Activated CD4-positive, alpha-beta T cell treated with anti-CD3 and anti-CD28 coated beads for 4 hours (primary cell): ENCODE measurements at places on chromosomes 4 and X.

GRCh38 chrX:115560978-115561604 is at the start of gene PLS3:
Gene PLS3 (plus strand): TSS chrX:115561174. CDS start chrX:115610251, 49,077 bp downstream.
- no peak for DNase-seq

GRCh38 chr4:119832776-119833175 is 204.2 kb upstream of the PDE5A start:
- no peak for DNase-seq

GRCh38 chr4:174222266-174222872 is 61.1 kb downstream of the FBXO8 start:
- DNase-seq: no peak

GRCh38 chrX:149871940-149872339 is 9.0 kb upstream of the MAGEA8 start:
- peak; percentile 70 for DNase-seq

DNA sequence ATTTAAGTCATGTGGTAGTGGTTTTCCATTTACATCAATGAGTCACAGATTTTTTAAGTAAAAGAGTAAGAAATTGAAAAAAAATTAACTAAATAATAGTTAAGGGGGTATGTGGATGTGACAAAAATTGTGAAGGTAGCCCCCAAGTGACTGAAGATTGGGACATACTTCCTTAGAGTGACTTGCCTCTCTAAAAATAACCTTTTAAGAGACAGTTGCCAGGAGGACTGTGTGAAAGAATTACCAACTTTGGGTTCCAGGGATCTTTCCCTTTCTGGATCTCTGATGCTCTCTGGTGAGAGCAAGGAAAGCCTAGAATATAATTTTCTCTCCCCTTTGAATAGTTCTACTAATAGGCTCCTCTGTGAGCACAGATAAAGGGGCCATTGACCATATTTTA is 42.7 kb downstream of the NHSL2 start:
- no peak for DNase-seq

DNA sequence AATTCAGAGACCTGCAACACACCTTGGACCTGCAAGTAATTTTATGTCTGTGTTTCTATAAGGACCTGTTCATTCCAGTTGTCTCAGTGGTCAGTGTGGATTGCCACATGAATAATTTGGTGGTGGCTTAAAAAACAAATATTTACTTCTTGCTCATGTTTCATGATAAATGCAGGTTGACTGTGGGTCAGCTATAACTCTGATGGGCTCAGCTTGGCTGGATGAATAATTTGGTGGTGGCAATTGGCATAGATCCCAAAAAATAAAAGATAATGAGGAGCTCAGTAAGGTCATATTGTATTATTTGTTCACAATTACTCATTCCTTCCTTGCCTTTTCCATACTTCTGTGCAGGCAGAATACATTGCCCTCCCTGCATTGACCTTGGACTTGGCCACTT is 18.9 kb upstream of the SCRG1 start:
- DNase-seq: no peak

DNA sequence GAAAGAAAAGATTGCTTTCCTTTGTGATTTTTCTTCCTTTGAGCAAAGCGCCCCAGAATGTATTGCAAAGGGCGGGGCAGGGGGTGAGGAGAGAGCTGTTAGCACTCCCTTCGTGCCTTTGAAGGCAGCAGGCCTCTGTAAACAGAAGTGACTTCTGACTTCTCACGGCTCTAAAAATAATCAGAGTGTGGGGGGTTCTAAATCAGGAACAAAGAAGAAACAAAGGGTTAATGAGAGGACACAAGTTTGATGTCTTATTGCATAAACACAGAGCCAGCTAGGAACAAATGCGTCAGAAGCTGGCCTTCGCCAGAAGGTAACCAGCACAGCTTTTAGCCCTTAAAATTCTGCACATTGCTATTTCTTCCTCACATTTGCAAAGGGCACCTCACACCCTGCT is 626.2 kb downstream of the MID1IP1 start:
- DNase-seq: no peak

DNA sequence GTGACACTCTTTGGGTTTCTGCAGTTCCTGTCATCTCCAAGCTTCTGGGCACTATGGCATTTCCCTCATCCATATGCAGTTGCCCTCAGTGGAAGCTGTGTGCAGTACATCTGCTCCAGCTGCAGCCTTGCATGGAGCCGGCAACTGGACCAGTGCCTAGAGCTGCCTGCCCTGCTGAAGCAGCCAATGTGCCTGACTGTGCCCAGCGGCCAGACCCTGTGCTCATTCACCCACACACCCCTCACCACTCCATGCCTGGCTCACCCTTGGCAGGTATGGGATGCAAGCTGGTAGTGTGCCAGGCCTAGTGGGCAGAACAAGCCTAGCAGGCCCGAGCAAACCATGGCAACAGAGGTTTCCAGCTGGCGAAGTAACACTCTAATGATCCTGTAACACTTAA is 370.8 kb downstream of the FSTL5 start:
- no peak for DNase-seq

DNA sequence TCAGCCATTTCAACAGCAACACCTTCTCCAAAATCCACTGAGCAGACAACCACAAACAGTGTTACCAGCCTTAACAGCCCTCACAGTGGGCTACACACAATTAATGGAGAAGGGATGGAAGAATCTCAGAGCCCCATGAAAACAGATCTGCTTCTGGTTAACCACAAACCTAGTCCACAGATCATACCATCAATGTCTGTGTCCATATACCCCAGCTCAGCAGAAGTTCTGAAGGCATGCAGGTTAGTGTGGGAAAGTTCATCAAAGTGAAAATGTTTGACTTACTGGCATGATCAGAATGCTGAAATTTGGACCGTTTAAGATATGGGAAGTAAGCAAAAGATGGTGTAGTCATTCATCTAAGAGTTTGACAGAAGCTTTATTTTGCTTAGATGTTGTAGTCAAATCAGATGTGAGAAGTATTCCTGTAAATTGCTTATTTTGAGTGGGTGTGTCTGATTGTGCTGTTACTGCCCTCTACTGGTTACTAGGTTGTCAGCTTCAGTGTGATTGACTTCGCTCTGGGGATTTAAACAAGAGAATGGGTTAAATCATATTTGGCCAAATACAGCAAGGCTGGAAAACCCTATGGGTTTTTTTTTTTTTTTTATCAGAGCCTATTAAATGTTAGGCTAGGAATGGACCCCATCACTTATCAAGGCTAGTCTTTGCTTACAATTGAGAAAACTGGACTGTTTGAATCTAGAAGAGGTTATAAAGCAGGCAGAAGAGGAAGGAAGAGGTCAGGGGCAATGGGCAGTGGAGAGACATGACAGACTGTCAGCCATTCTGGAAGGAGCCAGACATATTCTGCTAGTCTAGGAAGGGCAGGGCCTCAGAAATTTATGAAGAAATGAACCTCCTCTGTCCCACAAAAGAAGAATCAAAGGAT is 130.3 kb downstream of the DIPK2B start:
- peak; percentile 10 for DNase-seq

DNA sequence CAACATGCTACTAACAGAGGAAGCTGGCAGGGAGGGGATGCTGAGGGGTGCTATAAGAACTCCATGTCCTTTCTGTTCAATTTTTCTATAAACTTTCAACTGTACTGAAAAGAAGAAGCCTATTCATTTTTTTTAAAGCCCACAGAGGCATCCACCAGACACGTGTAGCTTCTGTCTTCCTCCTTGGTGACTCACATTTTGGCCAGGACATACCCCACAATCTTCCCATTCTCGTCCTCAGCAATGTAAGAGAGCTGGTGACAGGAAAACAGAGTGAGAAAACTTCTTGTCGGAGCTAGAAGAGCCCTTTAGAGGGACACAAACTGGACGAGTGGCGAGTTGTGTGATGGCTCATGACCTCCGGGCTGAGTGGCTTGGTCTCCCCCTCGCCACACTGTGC is 1.1 kb downstream of the NAA10 start:
- no peak for DNase-seq

- DNase-seq: no peak
Observed at GRCh38 chrX:67545893-67546495, 2.2 kb downstream of the AR start.

DNA sequence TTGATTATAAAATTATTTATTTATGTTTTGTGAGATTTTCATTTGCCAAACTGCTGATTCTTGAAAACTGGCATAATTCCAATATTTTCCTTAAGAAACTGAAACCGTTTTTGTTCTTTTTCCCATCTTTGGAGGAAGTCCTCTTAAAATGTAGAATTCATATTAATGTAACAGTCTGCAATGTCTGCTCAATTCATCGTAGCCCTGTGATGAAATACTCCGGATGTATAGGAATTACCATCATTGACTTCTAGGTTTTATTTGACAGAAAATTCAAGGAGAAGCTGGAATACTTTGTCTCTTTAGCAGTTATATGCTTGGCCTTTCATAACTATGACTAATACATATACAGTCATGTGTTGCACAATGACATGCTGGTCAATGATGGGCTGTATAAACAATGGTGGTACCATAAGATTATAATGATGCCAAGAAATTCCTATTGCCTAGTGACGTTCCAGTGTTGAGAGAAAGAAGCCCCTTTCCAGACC is 185.0 kb upstream of the GPRIN3 start:
- DNase-seq: no peak

DNA sequence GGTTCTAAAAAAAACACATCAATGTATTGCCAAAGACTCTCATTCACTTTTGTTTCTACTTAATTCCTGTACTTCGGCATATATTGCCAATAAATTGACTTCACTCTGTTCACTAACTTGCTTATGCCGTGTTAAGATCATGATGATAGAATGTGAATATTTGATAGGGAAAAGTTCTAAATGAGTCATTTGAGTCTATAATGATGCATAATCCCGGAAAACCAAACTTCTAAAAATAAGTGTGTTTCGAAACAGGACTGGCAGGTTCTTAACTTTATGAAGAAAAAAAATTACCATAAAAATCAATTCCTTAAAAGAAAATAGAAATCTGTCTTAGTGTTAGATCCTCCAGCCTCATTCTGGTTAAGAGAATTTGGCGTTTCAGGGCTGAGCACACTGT is 387.5 kb upstream of the FTHL17 start:
- no peak for DNase-seq

DNA sequence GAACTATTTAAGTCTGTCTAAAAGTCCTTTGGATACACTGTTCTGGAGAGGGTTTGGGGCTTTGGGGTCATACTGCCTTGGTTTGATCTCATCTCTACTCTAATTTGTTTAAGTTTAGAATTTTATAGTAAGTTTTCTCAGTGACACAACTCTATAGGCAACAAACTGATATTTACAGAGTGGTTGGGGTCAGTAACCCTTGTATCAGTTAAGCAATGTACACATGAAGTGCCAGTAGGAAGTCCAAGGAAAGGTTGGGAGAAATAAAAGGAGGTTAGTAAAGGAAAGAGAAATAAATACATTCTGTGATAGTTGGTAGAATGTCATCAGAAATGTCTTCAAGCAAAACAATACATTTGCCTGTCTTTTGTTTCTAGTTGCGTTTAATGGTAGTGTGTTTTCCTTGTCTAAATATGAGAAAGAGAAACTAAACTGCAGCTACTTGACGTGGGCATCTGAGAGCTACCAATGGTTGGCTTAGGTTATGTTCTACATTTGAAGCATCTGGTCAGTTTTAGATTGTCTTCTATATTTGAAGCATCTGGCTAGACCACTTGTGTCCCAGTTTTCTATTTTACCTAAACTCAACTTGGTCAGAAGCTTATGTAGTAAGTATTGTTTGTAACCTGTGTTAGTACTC is 6.9 kb downstream of the ATP7A start:
- DNase-seq: no peak

DNA sequence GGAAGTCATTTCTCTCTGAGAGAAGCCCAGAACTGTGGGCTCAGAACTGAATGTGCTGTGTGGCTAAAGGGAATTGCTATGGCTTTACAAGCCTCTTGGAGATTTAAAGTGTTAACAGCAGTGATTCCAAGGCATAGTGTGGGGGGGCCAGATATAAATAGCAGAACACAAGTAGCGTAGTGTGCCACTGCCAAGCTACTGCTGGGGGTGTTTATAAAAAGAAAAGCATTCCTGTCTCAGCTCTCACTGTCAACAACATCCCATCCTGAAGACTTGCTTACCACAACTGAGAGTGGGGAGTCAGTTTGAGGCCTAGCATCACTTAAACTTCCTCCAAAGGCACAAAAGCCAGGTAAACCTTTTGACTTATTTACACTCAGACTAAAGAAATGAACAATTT is at the start of gene ART3:
Gene ART3, plus strand, starts transcription at position 242 of the 400 bp plus-strand sequence. CDS start 1,181 bp downstream, outside the sequence.
- DNase-seq: no peak

DNA sequence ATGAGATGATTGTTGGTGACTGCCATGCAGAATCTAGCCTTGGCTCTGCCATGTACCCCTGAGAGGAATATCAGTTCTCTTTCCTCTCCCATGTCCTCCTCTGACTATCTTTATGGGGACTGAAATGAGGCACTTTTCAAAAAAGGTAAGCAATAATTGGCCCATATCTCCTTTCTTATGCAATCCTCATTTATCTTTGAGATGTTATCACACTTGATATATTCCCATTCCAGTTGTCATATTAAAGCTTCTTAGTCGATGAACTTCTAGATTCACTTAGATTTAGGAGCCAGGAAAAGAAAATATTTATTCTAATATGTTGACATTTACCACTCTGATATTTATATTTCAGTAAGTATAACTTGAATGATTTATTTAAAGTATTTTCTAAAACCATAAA is 55.3 kb upstream of the CXCL8 start:
- DNase-seq: no peak

DNA sequence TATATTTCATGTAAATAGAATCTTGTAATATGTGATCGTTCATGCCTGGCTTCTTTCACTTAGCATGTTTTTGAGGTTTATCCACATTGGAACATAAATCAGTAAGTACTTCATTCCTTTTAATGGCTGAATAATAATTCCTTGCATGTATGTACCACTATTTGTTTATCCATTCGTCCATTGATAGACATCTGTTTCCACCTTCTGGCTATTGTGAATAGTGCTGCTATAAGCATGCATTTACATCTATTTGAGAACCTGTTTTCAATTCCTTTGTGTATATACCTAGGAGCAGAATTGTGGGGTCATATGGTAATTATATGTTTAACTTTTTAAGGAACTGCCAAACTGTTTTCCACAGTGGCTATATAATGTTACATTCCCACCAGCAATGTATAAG is 356.7 kb upstream of the DIPK2B start:
- no peak for DNase-seq

DNA sequence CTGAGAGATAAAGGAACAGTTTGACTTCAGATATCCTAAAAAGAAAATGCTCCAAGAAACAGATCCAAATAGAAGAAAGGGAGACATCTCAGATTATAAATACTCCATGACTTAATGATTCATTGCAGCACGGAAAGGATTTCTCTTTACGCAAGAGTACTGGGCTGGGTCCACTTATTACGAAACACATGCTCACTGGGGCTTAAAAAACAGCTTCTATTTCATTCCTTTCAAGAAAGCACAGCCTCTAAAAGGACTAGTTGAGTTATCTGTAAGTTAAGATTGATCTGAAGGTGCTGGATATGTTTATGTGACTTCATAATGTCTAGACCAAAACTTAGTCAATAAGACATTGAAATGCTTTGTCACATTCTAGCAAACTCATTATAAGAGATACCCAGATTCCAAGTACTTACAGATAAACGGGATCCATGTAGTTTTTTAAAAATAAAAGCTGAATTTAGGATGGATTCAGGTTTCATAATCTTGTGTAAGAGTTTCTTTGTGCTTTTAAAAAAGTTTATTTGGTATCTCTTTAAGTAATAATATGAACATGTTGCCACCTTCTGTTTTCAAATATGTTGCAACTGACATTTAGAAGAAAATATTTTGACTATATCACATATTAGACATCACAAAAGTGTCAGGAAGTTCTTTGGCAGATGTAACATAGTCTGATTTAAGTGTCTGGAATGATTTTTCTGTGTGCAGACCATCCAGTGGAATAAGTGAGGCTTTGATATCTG is 109.5 kb upstream of the MYOZ2 start:
- DNase-seq: no peak

GRCh38 chr4:113732-114131 is 10.6 kb upstream of the ZNF718 start:
- DNase-seq: no peak
